ENCODE measurements at places on chromosomes 2 and 18.

GRCh38 chr18:71485611-71486010 lies 1058.5 kb downstream of the CBLN2 start:
- no peak for DNase-seq

- no peak for DNase-seq
Measured at GRCh38 chr2:113685471-113685870, 58.4 kb downstream of the RABL2A start.

DNA sequence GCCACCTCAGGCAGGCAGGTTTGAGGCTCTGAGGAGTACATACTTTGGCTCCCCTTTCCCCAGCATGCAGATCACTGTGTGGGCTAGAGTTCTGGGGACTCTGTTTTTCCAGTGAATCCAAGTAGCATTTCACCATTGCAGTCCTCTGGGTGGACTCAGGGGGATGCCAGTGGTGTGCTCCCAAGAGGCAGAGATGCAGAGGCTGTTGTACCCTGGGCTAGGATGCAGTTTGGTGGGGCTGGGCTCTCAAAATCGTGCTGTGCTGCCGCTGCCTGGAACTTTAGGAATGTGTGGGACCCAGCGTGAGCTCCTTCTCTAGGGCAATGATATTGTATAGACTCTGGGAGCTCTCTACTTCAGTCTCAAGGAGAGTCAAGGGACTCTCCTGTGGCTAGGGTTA lies 104.9 kb downstream of the MYO3B start:
- no peak for DNase-seq

DNA sequence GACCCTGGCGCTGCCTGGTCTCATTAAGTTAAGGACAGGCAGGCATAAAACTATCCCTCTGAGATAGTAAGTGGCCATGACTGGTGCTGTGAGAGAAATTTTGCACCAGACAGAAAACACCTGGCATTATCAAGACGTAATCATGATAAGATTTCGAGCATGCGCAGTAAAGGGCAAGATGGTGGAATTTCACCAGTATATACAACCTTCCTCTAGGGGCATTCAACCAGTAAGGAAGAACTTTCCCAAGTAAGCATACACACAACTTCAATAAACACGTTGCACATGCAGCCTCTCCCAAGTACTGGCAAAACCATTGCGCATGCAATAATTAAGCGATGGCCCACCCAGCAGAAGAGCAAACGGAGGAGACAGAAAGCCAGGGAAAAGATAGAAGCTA lies 1376.4 kb upstream of the CRIM1 start:
- no peak for DNase-seq

GRCh38 chr18:46866523-46866922 lies 50.8 kb downstream of the PIAS2 start:
- no peak for DNase-seq

- no peak for DNase-seq
Measured at GRCh38 chr18:38009320-38009719, 443.7 kb upstream of the CELF4 start.

GRCh38 chr18:77069931-77070330 lies 62.7 kb downstream of the MBP start:
- DNase-seq, result no peak

DNA sequence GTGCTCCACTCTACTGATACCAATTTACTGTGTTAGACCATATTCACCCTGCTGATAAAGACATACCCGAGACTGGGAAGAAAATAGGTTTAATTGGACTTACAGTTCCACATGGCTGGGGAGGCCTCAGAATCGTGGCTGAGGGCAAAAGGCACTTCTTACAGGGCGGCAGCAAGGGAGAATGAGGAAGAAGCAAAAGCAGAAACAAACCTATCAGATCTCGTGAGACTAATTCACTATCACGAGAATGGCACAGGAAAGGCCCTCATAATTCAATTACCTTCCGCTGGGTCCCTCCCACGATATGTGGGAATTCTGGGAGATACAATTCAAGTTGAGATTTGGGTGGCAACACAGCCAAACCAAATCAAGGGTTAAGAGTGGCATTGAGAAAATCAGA lies 65.2 kb downstream of the LDLRAD4 start:
- no peak for DNase-seq

- DNase-seq, result no peak
Measured at GRCh38 chr18:63267975-63268721, 51.4 kb downstream of the BCL2 start.

Measured in AG09319 (cell line).